Activated CD4-positive, CD25-positive, alpha-beta regulatory T cell (primary cell): ENCODE measurements at places on chromosomes 1 and 21.

DNA sequence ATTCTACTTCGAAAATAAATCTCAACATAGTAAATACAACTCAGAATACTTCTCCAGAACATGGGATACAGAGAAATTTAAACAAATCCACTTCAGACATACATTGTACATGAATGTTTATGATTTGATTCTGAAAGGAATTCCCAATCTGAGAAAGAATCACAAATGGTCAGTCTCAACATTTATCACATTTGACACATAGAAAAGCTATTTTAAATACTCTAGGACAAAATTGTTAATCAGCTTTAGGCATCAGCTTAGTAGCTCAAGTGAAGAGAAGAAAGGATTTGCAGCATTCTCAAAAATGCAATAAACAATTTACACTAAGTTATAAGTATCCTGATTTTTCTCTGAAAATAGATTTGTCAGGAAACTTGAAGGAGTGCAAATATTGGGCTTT, 184.8 kb downstream of the PTPRC start:
- no peak for DNase-seq

- no peak for DNase-seq
Measured at GRCh38 chr1:228366062-228366865, 40.4 kb downstream of the TRIM11 start.

GRCh38 chr1:112110031-112110430, 120.6 kb upstream of the KCND3 start:
- DNase-seq, result no peak

DNA sequence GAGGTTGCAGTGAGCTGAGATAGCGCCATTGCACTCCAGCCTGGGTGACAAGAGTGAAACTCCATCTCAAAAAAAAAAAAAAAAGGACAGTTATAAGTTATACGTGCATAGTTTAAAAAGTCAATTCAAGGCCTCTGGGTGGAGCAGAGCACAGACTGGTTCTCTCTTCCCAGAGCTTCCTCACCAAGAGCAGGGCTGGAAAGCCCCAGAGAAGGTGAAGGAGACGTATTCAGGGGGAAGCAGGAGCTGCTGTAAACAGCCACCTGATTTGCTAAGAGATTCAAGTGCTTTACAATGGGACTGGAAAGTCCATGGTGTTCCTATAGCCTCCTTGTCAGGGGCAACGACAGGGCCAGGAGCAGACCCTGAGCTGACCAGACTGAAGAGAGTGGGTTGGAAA, 85.0 kb upstream of the LYST start:
- DNase-seq, result no peak

DNA sequence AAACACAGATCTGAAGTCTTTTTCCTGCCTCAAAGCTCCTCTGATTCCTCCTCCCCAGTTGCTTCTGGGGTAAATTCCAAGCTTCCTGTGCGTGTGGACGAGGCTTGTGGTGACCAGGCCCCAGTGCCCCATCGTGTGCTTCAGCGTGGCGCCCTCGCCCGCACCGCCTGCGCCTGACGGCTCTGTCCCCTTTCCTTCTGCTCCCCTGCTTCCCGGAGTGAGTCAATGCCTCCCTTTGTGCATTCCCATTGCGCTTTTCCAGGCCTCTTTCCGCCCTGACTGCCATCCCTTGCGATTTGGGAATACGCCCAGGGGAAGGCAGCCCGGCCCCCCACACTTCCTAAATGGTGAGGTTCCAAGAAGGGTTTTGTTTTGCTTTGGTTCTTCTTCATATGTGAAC, 36.3 kb downstream of the FAAP20 start:
- no peak for DNase-seq

- no peak for DNase-seq
Measured at GRCh38 chr1:206687251-206687914, 2.7 kb downstream of the MAPKAPK2 start.

DNA sequence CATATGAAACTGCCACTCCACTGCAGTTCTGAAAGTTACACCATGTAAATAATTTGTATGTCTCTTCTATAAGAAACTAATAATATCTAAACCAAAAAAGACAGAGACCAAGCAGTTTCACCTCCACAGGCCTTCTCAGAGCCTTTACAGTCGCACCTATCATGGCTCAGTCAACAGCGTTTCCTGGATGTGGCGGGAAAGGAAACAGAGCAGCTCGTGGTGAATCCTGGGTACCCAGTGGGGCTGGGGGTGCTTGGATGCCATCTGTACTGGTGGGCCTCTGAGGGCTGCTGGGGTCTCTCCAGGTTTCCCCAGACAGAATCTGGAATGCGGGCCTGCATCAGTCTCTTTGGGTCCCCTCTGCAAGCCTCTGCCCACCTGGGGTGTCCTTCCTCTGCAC, 100.2 kb upstream of the CASZ1 start:
- DNase-seq, result no peak

- DNase-seq, result no peak
Measured at GRCh38 chr1:30664103-30664755, 59.2 kb downstream of the MATN1 start.

DNA sequence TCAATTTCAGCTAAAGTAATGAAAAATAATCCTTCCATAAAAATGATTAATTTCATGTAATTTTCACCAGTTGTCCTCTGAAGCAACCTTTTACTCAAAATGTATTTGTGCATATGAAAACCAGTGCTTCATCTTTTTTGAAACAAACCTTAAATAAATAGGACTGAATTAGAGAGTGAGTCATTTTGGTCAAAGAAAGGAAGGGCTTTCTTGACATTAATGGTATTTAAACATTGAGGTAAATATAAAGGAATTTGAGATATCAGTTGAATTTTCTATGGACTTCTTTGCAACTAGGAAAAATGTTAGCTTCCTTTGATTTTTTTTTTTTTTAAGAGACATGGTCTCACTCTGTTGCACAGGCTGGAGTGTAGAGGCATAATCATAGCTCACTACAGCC, 38.7 kb downstream of the SNX7 start:
- no peak for DNase-seq

DNA sequence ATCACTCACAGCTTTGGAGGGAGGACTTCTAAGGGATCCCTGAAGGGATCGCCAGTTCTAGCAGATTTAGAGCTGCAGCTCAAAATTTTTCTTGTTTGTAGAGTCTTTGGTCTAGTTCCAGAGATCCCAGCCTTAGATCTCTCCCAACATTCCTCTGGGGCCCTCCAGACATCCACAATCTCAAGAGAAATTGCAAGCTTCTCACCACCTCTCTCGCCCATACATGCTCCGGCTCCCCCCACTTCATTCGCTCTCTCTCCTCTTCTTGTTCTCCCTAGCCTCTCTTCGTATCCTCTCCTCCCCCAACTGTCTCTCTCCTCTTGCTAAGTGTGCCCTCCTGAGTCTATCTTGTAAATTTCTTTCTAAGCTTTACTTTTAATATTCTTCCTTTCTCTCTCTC, 15.1 kb upstream of the TUT4 start:
- DNase-seq, result no peak

GRCh38 chr1:228156941-228157728, 7.4 kb downstream of the GJC2 start:
- no peak for DNase-seq

DNA sequence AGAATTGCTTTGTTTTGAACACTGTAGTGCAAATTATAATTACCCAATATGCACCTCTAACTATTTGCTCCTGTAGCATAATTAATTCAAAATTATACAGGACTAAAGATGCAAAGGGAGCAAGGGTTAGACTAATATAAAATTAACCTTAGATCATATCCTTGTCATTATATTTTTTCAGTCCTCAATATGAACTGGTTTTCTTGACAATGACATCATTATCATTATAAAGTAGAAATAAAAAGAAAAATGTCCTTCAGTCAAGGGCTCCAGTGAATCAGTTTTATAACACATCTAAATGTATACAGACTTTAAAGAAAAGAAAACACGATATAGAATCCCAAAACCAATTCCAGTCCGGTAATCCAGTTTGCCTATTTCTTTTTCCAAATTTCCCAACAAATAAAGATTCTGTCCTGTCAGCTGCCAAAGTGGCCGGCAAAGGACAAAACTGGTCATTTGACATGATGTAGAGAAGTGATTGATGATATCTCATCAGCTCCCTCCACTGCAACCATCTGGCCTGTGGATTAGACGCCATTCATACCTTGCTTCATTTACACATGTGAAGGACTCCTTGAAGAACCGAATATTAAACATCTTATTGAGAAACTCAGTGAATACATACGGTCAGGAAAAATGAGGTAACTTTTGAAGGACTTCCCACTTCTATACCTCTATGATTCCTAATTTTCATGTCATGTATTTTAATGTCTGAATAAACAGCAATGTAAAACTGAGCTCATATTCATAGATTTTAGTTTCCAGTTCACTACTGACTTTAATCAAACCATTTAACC, 15.5 kb downstream of the DPYD start:
- no peak for DNase-seq

- peak; percentile 13 for DNase-seq
Measured at GRCh38 chr1:160997323-160998038, 23.5 kb downstream of the F11R start.

- no peak for DNase-seq
Measured at GRCh38 chr1:21534674-21535378, 25.6 kb downstream of the ALPL start.

DNA sequence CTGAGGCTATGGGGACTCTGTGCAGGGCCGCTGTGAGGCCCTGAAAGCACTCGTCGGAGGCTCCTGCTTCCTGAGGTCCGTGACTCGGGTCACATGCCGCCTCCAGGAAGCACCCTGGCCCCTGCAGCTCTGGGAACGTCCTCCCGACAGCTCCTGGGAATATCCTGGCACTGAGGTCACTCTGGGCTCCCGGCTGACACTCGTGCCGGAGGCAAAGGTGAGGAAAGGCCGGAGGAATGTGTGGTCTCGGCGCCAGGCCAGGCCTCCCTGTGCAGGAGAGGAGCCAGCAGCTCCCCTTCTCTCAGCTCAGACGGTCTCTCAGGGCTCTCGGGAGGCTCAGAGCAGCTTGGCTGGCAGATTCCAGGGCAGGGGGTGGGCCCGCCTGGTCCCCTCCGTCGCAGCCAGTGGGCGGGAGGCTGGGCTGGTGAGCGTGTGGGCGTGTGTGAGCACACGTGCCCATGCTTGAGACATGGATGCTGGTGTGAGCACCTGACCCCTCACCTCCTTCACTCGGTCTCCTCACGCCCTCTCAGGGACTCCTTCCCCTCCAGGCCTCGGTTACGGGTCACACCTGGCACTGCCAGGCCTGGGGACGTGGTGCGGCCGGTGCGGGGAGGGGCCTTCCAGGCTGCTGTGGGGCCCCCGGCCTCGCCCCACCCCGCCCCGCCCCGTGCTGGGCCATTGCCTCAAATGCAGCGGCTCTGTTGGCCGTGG, 5.5 kb upstream of the RNF223 start:
- no peak for DNase-seq

GRCh38 chr1:10724948-10725847, 71.2 kb downstream of the CASZ1 start:
- DNase-seq, result no peak

- DNase-seq, result no peak
Measured at GRCh38 chr21:39675993-39676661, 63.4 kb downstream of the B3GALT5 start.

DNA sequence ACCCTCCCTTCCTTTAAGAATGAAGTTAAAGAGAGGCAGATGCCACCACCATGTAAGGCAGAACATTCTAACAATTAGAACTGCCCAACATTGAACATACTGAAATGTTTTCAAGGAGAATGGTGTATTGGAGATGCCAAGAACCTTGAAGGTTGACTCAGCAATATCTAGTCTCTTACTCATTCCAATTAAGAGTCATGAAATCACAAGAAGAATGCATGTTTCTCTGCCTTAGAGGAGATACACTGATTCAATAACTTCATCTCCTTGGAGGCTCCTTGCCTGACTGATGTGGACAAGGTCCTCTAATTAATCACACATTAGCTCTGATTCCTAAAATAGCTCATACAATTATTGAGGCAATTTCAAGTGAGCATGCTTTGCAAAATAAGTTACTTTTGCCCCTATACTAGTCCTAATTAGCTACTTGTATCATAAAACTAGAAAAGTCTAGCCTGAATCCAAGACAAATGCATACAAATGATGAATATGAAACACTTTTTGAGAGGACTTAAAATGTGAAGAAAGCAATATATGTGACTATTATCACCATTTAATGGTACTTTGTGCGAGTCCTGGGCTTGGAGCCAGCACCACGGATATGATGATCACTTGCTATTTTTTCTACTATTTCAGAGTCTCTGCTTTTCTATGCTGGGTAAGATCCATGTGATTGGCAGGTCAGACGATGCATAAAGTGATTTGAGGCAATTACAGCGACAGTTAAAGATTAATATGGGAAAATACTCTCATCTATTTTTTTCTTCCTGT, 114.5 kb downstream of the DSCAM start:
- DNase-seq, result no peak

DNA sequence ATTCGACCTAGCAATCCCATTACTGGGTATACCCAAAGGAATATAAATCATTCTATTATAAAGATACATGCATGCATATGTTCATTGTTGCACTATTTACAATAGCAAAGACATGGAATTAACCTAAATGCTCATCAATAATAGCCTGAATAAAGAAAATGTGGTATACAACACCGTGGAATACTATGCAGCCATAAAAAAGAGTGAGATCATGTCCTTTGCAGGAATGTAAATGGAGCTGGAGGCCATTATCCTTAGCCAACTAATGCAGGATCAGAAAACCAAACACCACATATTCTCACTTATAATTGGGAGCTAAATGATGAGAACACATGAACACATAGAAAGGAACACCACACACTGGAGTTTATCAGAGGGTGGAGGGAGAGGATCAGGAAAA, 69.5 kb upstream of the TNR start:
- no peak for DNase-seq

GRCh38 chr1:232983375-232983774, 33.0 kb downstream of the NTPCR start:
- DNase-seq, result no peak

DNA sequence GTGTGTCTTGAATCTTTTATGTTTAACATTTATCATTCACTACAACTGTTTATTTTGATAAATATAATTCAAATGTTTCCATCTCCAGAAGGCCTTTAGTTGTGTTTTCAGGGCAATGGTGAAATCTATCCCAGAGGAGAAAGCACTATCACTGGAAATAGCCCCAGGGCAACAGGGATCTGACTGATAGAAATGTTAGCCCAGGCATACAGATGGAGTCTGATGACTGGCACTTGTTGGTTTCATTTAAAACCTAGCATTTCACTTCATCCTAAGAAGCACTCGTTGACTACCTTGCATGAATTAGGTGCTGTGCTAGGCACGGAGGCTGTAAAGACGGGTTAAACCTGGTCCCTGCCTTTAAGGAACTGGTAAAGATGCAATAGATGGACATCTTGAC, 103.1 kb downstream of the C1orf21 start:
- no peak for DNase-seq

GRCh38 chr1:156860628-156861423, at the start of gene NTRK1:
NTRK1 (plus strand) TSS chr1:156860865; CDS start chr1:156860935, 70 bp downstream.
- peak; percentile 28 for DNase-seq
